ENCODE measurements at places on chromosomes 5 and 9. TPM values are rescaled to one million over a fixed set of nuclear protein-coding genes. Genes with fewer than 3 reads are reported as not detected.

DNA sequence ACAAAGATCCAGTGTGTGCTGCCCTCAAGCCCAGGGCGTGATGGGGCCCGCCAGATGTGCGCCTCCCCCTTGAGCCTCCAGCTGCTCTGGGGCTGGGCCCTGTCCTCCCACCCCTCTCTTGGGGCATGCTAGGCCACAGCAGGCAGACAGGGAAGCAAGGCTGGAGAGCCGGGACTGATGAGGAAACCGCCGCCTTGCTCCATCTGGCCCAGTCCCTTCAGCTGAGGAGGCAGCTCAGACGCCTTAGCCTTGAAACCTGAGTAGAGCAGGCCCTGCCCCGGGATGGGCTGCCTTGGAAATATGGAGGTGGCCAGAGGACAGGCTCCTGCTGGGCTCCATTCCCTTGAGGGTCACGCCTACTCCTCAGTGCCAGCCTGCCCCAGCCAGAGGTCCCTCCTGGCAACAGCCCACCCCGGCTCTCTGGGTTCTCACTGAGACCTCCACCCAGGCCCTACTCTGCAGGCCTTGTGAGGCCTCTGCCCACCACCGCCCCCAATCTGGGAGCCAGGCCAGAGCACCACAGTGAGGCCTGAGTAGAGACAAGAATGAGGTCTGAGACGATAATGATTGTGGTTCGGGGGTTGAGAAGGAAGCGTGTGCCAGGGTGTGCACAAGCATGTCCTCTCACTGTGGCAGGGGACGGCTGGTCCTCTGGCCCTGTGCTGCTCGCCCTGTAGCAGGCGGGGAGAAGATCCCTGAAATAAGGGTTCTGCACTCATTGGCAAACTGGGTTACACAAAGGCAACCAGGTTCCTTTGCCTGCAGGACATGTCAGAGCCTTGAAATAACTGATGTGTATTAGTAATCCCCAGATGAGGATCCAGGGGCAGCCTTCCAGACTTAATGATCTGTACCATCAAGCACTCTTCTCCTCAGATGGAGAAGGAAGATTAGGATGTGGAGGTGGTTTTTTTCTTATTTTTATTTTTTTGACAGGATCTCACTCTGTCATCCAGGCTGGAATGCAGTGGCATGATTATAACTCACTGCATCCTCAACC is 30.9 kb downstream of the CXXC5 start:
- no peaks in the 10 kb centered on the region for H3K27me3 ChIP-seq
- no peak for DNase-seq
- peaks cover 3% of the 10 kb centered on the region for H3K36me3 ChIP-seq
- peaks cover 50% of the 10 kb centered on the region for H3K4me1 ChIP-seq

DNA sequence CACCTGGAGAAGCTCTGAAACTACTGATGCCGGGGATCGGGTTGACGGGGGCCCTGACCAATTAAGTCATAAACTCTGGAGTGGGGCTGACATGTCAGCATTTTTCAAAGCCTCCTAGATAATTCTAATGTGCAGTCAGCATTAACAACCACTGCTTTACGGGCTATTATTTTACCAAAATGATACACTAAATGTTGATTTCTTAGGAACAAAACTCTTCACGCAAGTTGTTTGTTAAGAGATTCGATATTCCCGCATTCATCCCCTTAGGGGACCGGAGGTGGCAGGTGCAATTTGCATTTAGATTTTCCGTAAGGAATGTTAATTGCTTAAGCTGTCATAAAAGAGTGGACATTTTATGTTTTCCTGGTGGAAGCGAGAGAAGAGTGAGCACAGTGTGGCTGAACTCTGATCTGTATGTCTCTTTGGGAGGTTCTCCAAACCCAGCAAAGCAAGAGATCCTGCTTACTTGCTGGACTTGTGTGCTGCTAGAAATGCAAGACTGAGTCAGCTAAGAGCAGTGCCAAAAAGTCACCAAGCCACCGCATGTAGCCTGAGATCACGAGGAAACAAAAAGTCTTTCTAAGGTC is 77.6 kb downstream of the UGCG start:
- H3K4me1 ChIP-seq, result no peaks in the 10 kb centered on the region
- DNase-seq, result no peak
- H3K36me3 ChIP-seq, result no peaks in the 10 kb centered on the region
- no peaks in the 10 kb centered on the region for H3K27me3 ChIP-seq
- no peak overlapping the region for H3K4me3 ChIP-seq
- no peak overlapping the region for H3K27ac ChIP-seq

- no peaks in the 10 kb centered on the region for H3K27me3 ChIP-seq
- no peaks in the 10 kb centered on the region for H3K4me1 ChIP-seq
- no peak overlapping the region for H3K27ac ChIP-seq
- no peak for DNase-seq
- H3K4me3 ChIP-seq, result no peak overlapping the region
- H3K36me3 ChIP-seq, result no peaks in the 10 kb centered on the region
Measured at GRCh38 chr5:53730943-53731342, 170.5 kb downstream of the NDUFS4 start.

DNA sequence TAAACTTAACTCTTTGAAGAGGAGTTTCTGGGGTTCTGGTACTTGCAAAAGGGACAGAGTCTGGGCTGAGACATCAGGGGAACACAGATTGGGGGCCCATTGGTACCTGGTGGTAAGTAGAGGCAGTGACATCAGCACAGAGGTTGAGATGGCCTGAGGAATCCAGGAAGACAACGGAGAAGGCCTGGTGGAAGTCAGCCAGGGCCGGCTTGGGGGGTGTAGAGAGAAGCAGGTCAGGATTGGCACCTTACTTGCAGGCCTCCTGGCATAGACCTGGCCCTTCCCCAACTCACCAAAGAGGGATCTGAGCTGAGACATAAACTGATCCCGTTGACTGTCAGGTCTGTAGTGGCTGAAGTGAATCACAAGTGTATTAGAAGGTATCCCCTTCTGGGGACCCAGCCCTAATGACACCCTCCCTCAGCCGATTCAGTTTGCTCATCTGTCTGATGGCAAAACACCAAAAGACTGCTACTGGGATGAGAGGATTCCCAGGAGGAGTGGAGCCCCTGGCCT is 5.5 kb downstream of the NOL6 start:
- H3K27ac ChIP-seq, result peak overlapping the region; percentile 20
- DNase-seq, result no peak
- H3K4me1 ChIP-seq, result peaks cover 17% of the 10 kb centered on the region
- peak overlapping the region; percentile 42 for H3K4me3 ChIP-seq

- peaks cover 6% of the 10 kb centered on the region for H3K36me3 ChIP-seq
- H3K4me3 ChIP-seq, result no peak overlapping the region
- H3K27ac ChIP-seq, result no peak overlapping the region
- peaks cover 4% of the 10 kb centered on the region for H3K27me3 ChIP-seq
Measured at GRCh38 chr9:37105234-37105633, 15.1 kb upstream of the ZCCHC7 start.

DNA sequence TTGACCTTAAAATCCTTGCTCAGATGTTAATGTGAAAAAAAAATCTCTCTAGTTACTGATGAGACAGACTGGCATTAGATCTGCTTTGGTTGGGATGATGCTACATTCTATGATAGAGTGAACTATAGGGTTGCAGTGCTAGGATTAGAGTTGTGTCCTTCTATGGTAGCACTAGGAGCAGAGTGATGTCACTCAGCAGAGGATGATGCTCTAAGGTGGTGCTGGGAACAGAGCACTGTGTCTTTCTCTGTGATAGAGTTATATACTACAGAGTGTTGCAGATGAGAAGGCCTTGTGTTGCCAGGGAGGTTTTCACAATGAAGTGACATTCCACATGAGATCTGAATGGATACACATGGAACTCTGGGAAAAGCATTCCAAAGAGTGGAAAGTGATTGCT is 462.3 kb downstream of the CDH12 start:
- H3K27me3 ChIP-seq, result no peaks in the 10 kb centered on the region
- H3K27ac ChIP-seq, result no peak overlapping the region
- no peak for DNase-seq
- no peaks in the 10 kb centered on the region for H3K36me3 ChIP-seq
- H3K4me3 ChIP-seq, result no peak overlapping the region

GRCh38 chr9:8558176-8558575 is 758.6 kb upstream of the DMAC1 start:
- no peaks in the 10 kb centered on the region for H3K27me3 ChIP-seq
- no peaks in the 10 kb centered on the region for H3K36me3 ChIP-seq
- no peak overlapping the region for H3K4me3 ChIP-seq
- H3K27ac ChIP-seq, result no peak overlapping the region

DNA sequence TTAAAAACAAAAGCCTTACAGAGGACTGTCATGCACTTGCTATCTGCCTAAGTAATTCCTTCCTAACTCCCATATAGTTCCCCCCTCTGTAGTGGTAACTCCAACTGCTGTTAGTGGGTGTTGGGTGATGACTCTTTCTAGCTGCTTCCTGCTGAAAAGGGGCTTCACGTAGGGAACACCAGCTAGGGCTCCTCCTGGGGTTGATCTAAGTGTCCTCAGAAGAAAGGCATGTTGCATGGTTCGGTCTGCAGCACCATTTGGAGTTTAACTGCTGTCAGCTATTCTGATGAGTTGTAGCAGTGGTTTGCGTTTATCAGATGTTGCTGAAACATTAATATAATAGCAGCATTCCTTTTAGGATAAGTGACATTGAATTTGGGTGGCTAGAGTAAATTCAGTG is 281.9 kb upstream of the TUSC1 start:
- no peaks in the 10 kb centered on the region for H3K36me3 ChIP-seq
- no peak overlapping the region for H3K4me3 ChIP-seq
- no peak for DNase-seq
- no peak overlapping the region for H3K27ac ChIP-seq
- no peaks in the 10 kb centered on the region for H3K27me3 ChIP-seq
- no peaks in the 10 kb centered on the region for H3K4me1 ChIP-seq

DNA sequence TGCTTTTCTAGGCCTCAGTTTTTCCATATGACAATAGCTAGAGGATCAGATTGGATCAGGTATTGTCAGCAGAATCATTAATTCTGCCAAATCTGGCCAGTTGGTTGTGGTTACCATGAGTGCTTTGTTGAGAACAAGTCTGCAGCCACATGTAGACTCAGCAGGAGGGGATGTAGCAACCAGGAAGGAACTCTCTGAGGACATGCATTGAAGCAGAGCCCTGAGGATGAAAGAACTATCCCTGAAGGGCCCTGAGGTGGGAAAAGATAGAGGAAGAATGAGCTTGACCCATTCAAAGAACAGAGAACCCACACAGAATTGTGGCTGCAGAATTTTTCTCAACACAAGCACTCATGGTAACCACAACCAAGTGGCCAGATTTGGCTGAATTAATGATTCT is 60.1 kb upstream of the AFAP1L1 start:
- peaks cover 17% of the 10 kb centered on the region for H3K4me1 ChIP-seq
- no peaks in the 10 kb centered on the region for H3K36me3 ChIP-seq
- H3K4me3 ChIP-seq, result no peak overlapping the region
- DNase-seq, result no peak
- no peaks in the 10 kb centered on the region for H3K27me3 ChIP-seq

DNA sequence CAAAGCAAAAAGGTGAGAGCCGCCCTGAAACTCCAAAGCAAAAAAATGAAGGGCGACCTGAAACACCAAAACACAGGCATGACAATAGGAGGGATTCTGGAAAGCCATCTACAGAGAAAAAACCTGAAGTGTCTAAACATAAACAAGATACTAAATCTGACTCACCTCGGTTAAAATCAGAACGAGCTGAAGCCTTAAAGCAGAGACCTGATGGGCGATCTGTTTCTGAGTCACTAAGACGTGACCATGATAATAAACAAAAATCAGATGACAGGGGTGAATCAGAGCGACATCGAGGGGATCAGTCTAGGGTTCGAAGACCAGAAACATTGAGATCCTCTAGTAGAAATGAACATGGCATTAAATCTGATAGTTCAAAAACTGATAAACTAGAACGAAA is 108.8 kb downstream of the NIPBL start:
- H3K27me3 ChIP-seq, result no peaks in the 10 kb centered on the region
- H3K4me1 ChIP-seq, result no peaks in the 10 kb centered on the region
- H3K4me3 ChIP-seq, result no peak overlapping the region
- DNase-seq, result no peak
- H3K36me3 ChIP-seq, result peaks cover 16% of the 10 kb centered on the region

GRCh38 chr9:130480673-130481072 is 35.9 kb downstream of the ASS1 start:
- H3K4me3 ChIP-seq, result no peak overlapping the region
- H3K27ac ChIP-seq, result no peak overlapping the region
- H3K27me3 ChIP-seq, result peaks cover 55% of the 10 kb centered on the region
- DNase-seq, result peak; percentile 40
- H3K36me3 ChIP-seq, result no peaks in the 10 kb centered on the region

- H3K27me3 ChIP-seq, result peaks cover 37% of the 10 kb centered on the region
- H3K36me3 ChIP-seq, result no peaks in the 10 kb centered on the region
- no peak overlapping the region for H3K27ac ChIP-seq
Measured at GRCh38 chr9:137878146-137878941, 762 bp downstream of the CACNA1B start.

GRCh38 chr5:79111387-79111959 is at the start of gene BHMT:
TSS of gene BHMT (plus strand) at chr5:79111809. CDS start at chr5:79111886, 77 bp downstream.
- DNase-seq, result no peak
- no peak within 1 kb of the TSS for H3K27ac ChIP-seq
- no peak within 1 kb of the TSS for H3K4me3 ChIP-seq
- H3K27me3 ChIP-seq, result peaks cover 99% of the 10 kb centered on the region

GRCh38 chr5:10702911-10703491 is 58.0 kb downstream of the DAP start:
- H3K4me3 ChIP-seq, result no peak overlapping the region
- no peak overlapping the region for H3K27ac ChIP-seq
- DNase-seq, result no peak

DNA sequence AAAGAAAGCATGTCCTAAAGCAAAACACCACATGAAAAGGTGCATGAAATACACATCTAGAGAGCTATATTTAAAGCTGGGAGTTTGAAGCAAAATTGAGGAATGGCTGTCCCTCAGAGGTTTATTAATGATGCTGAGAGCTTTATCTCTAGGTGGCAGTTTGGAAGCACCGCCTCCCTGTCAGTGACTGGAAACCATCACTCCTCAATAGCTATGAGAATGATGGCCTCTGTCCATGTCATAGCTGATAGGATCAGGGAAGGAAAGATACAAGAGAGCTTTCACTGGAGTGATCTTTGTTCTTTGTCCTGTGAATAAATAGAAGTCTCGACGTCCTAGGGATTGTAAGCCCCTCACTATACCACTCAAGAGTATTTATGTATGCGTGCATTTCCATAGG is 110.5 kb downstream of the NUDT12 start:
- H3K27me3 ChIP-seq, result no peaks in the 10 kb centered on the region
- no peak overlapping the region for H3K4me3 ChIP-seq
- peak overlapping the region; percentile 22 for H3K27ac ChIP-seq
- DNase-seq, result no peak
- peaks cover 29% of the 10 kb centered on the region for H3K4me1 ChIP-seq

Gene ZNF658
- 8.0 TPM for total RNA-seq

Gene BTNL8
- total RNA-seq, result not detected

Gene PHF24
- total RNA-seq, result 0.63 TPM

All from neural crest cell (in vitro differentiated cells).